HT-29 (cell line): ENCODE measurements at places on chromosomes 5 and 9.
A peak's percentile ranks its signal among the peaks of the same experiment; 100 is the strongest.

- no peak for DNase-seq
These were observed 175.7 kb upstream of the PRLR start for GRCh38 chr5:35405938-35406337.

- DNase-seq, result peak; percentile 57
These were observed 88.7 kb downstream of the GLIS3 start for GRCh38 chr9:4211032-4211725.

GRCh38 chr5:9479990-9480389 is 65.9 kb downstream of the SEMA5A start:
- no peak for DNase-seq

DNA sequence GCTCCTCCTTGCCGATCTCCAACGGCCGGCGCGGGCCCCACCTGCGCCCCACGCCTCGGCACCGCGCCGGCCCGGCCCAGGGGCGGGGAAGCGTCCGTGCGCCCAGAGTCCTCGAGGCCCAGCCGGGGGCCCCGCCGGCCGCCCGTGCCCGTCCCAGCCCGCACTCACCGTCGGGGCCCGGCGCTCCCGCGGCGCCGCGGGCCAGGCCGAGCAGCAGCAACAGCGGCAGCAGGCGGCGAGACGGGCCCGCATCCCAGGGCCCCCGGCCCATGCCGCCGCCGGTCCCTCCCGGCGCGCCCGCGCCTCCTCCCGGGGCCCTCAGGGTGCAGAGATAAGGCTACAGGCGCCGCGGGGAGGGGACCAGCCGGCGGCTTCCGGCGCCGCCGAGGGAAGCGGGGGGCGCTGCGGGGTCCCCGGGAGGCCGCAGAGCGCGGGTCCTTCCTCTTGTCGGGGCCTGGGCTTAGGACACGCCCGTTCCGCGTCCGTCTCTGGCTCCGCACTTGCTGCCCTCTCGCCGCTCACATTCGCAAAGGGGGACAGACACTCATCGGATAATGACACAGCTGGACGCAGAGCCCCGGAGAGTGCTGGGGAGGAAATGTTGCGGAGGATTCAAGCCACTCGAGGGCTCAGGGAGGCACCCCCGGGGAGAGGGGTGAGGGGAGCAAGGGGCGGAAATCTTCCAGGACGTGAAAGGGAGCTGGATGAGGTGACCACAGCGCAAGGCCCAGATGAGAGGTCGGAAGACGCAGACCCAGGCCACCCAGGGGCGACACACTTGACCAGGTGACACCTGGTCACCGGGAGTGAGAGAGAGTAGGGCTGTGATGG is at the start of gene SUSD1:
Gene SUSD1, minus strand, starts transcription at position 333 of the 831 bp plus-strand sequence. Its CDS starts 62 bp downstream, at position 271.
- peak; percentile 58 for DNase-seq

- DNase-seq, result no peak
These were observed 114.8 kb downstream of the FGF18 start for GRCh38 chr5:171534043-171534895.

GRCh38 chr5:36607114-36607571 is 737 bp downstream of the SLC1A3 start:
- no peak for DNase-seq

DNA sequence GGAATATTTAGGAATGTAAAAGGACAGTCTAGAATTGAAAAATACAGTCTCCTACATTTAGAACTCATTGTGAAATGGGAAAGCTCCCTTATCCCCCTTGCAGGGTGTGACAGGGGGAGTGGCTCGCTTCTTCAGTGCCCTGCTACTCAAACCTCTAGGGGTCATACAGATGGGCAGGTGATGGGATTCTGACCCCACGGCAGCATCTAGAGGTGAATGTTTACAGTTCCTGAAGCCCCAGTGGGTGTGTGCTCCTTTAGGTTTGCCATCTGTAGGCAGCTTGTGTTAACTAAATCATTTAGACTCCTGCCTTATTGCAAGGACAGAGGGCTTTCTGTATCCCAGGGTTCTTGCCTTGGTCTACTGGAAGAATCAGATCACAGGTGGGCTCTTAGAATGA is 271.0 kb upstream of the MPDZ start:
- no peak for DNase-seq

DNA sequence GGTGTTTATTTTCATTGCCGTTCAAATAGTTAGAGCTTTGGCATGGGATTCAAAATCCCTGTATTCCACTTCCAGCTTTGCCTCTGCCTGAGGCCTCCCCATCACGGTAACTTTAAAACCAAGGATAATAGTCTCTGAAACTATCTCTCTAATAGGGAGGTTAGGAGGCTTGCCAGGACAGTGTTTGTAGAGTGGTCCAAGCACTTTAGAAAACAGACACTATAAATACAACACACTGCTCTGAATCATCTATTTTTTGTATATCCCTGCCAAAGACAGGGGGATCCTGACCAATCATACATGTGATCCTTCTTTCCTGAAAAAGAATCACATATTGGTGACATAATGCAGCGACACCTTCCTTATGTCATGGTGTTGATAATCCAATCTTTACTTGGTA is 326.8 kb downstream of the BNC2 start:
- no peak for DNase-seq

DNA sequence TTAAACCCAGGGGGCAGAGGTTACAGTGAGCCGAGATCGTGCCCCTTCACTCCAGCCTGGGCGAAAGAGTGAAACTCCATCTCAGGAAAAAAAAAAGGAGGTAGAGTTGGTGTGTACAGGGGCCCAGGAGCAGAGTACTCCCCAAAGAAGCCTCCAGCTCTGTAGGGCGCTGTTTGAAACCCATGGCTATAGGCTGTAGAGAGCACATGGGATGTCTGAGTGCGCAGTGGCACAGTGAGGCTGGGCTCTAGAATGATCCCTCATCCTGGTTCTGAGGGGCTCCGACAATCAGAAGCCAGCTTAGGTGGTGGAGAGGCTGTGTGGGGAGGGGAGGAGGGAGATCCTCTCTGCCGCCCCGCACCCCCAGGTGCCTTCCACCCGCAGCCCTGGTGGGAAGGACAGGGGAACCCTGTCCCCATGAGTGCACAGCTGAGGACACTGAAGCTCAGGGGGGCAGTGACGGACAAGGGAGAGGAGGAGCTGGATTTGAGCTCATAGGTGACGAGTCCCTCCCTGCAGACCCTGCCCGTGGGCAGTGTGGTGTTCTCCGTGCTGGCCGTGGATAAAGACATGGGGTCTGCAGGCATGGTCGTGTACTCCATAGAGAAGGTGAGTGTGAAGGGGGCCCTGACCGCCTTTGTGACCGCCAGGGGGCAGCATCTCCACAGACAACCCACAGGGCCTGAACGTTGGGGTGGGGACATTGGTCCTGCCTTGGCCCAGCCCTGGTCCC is 24.6 kb downstream of the CDHR2 start:
- DNase-seq, result peak; percentile 61

- DNase-seq, result no peak
These were observed 58.8 kb downstream of the ZNF366 start for GRCh38 chr5:72448368-72448767.

GRCh38 chr9:13942695-13943094 is 371.2 kb downstream of the NFIB start:
- no peak for DNase-seq

- DNase-seq, result no peak
These were observed 187.1 kb upstream of the RPS23 start for GRCh38 chr5:82465235-82465634.

GRCh38 chr9:27398982-27399653 is 102.2 kb upstream of the EQTN start:
- no peak for DNase-seq

GRCh38 chr5:126954981-126955380 is 75.4 kb downstream of the MARCHF3 start:
- DNase-seq, result no peak

GRCh38 chr5:35443803-35444595 is 173.7 kb upstream of the SPEF2 start:
- DNase-seq, result peak; percentile 34

DNA sequence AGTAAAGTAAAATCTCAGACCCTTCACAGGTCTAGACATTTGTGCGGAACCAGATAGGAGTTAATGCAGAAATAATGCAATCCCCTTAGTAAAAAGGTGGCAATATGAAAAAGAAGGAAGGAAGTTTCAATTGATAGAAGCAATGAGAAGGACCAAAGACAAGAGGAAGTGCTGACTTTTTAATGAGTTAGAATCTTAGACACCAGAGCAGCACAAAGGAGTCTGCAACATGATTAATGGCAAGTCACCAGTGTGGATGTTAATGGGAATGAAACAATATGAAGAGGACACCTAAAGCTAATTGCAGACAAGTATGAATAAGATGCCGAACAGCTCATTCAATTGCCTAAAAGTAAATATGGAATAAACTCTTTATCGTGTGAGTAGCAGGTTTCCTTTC is 50.9 kb downstream of the MEGF9 start:
- DNase-seq, result no peak

GRCh38 chr9:12993466-12993865 is 218.6 kb downstream of the LURAP1L start:
- no peak for DNase-seq

DNA sequence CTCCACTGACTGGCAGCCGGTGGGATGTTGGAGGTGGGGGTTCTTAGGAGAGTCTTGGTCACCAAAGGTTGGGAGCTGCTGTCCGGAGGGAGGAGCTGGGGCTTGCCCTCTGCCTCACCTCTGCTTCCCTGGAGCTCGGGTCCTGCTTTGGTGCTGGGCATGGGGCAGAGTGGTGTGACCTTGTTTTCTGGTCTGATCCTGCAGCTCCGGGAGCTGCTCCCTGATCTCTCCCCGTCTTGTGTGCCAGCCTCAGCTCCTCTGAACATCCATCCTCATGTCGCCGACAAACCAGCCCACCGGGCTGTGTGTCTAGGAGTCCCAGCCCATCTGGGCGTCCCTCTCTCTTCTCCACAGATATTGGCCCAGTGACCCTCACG is 18.7 kb downstream of the HMCN2 start:
- DNase-seq, result no peak

- no peak for DNase-seq
These were observed 571.3 kb upstream of the CLINT1 start for GRCh38 chr5:158430166-158430797.

GRCh38 chr5:148386041-148386440 is 2.3 kb downstream of the FBXO38 start:
- DNase-seq, result no peak

DNA sequence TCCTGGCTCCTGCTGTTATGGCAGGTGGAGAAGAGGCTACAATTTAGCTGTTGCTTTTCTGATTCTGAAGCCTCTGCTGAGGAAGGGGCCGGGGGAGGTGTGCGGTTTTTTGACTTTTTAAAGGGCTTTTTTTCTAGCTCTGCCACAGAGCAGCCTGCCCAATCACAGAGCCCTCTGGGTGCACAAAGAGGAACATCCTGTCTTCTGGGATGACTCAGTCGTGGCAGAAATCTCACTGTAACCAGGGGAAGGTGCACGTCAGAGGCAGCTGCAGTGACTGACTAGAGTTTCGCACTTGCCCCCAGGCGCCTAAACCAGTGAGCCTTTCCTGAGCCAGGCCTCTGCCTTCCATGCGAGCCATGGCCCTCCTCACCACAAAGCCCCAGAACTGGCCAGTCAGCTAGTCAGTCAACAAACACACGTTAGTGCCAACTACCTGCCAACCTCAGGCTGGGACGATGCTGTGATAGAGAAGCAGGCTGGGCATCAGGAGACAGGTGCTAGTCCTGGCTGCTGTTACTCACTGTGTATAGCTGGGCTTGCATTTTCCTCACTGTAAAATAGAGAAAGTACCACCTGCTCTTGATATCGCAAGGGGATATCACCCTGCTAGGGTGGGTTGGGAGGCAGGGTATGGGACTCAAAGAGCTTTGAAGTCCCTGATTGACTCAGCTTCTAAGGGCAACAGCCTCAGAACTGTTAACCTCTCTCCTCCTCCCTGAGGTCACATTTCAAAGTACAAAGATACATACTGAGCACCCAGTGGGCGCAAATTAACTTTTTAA is 2.2 kb downstream of the AKNA start:
- no peak for DNase-seq

DNA sequence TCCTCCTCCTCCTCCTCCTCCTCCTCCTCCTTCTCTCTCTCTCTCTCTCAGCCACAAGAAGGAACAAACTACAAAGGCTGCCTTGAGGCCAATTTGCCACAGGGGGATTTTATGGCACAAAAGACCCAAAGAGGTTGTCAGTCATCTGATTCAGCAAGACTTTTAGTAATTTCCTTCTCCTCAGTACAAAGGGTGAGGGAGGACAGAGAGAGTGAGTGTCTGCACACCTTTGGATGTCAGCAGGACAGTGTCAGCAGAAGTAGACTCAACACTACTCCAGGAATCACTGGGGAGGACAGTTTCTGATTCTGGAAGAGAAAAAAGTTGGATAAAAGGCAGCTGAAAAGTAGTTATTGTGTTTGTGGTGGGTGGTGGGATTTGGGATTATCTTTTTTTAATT is 13.6 kb downstream of the TIMD4 start:
- no peak for DNase-seq

- DNase-seq, result no peak
These were observed 41.5 kb downstream of the FOXI1 start for GRCh38 chr5:170147051-170147752.

DNA sequence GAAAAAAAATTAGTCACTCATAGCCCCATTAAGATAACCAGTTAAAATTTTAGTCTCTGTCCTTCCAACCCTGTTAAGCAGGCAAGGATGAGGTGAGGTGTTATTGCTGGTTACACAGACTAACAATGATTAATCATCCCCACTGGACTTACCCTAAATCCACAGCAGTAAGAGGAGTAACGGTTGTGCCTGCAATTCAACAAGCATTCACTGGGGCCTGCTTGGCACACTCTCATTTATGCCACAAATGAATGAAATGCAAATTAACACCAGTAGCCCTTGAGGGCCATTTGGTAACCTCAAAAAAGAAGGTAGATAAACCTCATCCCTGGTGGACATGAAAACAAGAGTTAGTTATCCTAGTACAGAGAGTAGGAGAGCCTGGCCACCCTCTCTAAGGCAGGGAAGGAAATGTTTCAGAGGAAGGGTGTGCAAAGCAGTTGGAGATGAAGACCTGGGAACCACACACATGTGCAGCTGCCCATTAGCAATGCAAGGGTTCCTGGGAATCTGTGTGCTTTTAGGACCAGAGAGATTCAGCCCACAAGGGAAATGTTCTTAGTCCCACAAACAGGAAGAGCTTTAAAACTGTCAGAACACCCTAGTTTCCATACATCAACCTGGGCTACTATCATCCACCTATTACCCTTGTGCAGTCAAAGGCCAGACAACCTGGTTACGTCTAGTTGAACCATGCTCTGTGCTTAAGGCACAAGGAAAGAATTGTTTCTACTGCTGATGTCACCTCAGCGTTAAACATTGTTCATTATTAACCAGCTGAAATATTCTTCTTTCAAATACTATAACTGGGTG is 7.7 kb downstream of the LHFPL2 start:
- DNase-seq, result no peak

DNA sequence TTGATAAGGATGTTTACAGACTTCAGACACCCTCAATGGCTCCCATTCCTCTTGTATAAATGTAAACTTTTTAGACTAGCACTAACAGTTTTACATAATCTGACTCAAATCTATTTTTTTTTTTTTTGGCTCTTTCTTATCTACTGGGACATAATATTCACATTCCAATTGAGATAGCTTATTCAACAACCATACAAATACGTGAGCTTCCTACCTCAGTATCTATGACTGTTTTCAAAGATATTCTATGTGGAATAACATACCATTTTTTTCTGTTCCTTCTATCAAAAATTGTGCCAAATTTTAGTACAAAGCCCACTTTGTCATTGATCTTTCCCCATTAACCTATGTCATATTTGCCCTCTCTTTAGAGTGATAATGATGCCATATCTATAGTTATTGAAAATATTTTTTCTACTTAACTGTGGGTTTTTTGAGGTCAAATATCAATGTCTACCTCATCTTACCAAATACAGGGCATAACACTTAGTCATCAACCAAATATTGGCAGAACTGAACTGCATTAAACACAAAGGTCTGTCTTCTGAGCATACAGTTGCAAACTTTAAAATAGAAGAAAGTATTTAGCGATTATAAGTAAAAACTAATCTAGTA is 482.6 kb downstream of the PTPRD start:
- DNase-seq, result no peak
